HS-5 (cell line): ENCODE measurements at places on chromosomes 2 and 18.

- DNase-seq, result no peak
Observed at GRCh38 chr2:65436824-65437221, 4.4 kb upstream of the SPRED2 start.

DNA sequence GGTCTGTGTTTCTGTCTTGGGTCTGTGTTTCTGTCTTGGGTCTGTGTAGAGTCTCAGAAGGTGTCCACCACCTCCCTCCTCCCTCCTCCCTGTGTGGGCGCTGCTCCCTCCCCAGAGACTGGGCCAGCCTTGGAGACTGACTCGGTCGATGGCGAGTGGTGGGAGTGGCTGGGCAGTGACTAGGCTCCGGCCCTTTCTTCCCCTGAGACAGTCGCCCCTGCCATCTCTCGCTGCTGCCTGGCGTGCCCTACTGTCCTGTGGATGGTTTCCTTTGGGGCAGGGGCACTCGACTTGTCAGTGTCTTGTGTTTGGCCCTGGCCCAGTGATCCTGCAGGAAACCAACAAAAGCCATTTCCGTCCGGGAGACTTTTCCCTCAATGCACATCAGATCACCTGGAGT is 215.8 kb downstream of the NDUFA10 start:
- no peak for DNase-seq

GRCh38 chr2:238415036-238415764 is 11.5 kb upstream of the ASB1 start:
- DNase-seq, result no peak

DNA sequence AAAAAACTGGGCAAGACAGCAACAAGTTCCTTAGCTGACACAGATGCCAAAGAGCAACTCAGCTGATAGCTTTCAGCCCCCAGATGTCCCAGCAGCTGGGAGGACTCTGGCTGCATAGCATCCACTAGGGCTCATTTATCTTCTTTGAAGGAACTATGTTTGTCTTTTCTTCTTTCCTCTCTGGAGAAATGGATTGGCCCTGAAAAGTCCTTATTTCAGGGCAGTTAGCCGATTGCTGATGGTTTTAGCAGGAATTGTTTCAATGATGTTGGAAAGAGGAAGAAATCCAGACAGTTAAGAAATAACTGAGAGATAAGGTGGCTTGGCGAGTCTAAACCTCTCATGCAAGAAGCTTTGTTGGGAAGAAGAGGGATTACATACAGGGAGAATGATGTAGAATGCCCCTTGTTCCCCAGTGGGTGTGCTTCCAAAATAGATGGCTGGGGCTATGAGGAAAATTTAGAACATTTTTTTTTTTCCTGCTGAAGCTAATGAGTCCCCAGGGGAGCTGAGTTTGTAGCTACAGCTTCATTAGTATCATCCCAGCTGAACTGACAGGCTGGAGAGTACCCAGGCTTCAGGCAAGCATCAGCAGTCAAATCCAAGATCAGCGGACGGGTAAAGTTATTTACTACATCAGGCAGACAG is 33.6 kb upstream of the SERPINE2 start:
- no peak for DNase-seq

- DNase-seq, result no peak
Observed at GRCh38 chr2:210997373-210997772, 441.0 kb downstream of the CPS1 start.

DNA sequence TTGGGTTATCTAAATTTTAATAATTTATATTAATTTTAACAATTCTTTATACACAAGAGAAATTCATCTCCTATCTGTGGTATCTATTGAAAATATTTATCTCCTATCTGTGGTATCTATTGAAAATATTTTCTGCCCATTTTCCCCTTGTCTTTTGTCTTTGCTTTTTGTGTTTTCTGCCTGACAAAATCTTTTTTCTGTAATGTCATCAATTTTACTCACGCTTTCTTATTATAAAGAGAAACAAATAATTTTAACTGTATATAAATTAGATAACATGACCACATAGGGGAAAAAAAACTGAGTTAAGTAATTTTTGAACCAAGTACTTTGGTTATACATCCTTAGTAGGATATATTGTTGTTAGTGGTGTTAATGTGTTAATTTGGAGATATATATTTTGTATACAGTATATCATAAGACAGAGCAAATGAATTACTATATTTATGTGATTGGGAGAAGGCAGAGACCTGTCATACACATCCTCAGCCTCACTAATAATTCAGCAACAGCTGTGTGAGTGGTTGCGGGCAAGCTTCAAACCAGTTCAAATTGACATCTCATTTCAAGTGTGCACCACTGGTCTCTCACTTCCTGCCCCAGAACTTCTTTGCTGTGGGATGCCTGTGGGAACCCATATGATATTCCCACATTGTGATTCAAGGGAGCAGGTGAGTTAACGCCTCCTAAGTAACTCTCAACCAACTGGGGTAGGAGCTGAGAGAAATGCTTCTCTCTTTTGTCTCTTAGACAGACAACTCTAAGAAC is 292.4 kb downstream of the SP3 start:
- DNase-seq, result no peak

GRCh38 chr18:50311650-50312049 is 24.2 kb upstream of the CXXC1 start:
- no peak for DNase-seq
